ENCODE measurements at places on chromosomes 11 and 22. TPM values are rescaled to one million over a fixed set of nuclear protein-coding genes. Genes with fewer than 3 reads are reported as not detected.

The CYB5R2 gene
- total RNA-seq, result 23.2 TPM

The ARRB1 gene
- 32.8 TPM for total RNA-seq

- no peak for DNase-seq
These were observed 83.3 kb upstream of the PRDM11 start for GRCh38 chr11:45062974-45063635.

GRCh38 chr11:130418756-130419155, 9.7 kb downstream of the ADAMTS8 start:
- no peak for DNase-seq

The MS4A6A gene
- total RNA-seq, result 4.2 TPM

DNA sequence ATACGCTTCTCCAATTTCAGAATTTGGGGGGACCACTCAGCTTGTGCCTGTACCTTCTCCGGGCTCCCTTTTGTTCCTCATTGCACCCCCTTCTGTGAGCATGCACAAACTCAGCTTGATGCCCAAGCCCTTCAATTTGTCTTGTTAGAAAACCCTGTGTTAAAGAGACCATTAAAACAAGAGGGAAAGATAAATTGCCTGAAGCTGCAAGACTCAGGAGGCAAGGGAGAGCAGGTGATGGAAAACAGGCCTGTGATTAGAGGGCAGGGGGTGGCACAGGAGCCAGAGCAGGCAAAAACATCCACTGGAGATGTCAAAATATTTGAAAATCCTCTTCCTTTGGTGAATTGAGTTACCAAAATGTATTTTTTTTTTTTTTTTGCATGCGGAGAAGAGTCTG, 121.7 kb downstream of the MIAT start:
- DNase-seq, result no peak

GRCh38 chr11:79617561-79617960, 176.7 kb upstream of the TENM4 start:
- DNase-seq, result no peak

The SLC5A1 gene
- 5.1 TPM for total RNA-seq

GRCh38 chr11:79017811-79018210, 423.0 kb downstream of the TENM4 start:
- no peak for DNase-seq
